Activated T-cell treated with anti-CD3 and anti-CD28 coated beads for 1 hour (primary cell): ENCODE measurements at places on chromosomes 5 and 9.

DNA sequence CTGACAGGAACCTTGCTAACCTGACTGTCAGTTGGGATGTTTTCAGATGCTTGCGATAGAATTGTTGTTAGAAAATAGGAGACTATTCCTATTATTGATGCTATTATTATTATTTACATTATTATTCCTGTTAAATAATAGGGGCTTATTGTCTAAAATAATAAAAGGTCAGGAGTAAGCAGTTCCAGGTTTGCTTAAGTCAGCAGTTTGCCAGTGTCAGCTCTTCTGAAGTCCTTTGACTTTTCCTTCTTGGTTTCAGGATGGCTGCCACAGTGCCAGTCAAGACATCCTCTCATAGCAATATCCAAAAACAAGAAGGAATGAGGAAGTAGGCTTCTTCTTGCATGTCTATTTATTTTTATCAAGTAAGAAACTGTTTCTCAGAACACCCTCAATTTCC lies 141.7 kb upstream of the MARCHF11 start:
- DNase-seq: no peak

DNA sequence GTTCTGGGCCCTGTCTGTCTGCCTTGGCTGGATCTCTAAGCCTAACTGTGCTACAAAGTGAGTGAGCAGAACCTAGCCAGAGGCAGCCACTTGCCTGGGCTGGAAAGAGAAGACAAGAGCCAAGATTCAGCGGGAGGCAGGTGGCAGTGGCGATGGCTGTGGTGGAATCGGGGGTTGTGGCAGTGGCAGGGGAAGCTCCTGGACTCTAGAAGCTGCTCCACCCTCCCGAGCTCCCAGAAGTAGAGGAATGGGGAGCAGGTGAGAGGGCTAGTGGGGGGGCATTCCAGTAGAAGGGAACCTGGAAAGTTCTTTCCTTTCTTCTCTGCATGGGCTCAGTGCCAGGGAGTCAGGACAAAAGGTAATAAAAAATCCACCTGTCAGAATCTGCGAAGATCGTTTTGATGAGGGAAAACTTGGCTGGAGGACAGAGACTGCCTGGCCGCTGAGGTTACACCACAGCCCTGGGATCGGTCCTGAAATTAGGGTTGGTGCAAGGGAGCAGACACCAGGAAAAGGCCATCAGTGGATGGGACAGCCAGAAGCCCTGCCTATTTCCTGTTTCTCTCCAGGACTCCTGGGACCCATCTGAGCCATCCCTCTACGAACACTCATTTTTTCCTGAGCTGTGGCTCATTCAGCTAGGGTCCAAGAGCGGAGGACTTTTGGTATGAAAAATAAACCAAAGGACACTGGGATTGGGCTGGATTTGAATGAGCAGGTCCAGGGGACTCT lies 1.6 kb downstream of the CRAT start:
- DNase-seq: no peak

GRCh38 chr5:74490814-74491213 lies 149.7 kb downstream of the ENC1 start:
- no peak for DNase-seq

DNA sequence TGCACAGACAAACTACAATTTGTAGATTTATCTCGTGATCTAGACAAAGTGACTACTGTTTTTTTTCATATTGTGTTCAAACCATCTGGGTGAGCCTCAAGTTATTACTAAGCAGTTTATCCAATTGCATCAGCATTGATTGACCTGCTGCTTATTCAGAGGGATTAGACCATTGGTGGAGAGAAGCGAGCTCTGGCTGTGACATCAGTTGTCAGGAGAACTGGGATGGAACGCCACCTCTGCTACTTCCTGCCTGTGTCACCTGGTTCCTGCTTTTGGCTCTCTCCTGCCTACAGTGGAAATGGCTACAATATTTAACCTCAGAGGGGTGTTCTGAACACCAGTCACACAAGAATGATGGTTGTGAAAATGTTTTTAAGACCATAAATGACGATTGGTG lies 12.1 kb downstream of the NR4A3 start:
- no peak for DNase-seq

GRCh38 chr9:22238809-22239684 lies 207.6 kb upstream of the DMRTA1 start:
- no peak for DNase-seq

DNA sequence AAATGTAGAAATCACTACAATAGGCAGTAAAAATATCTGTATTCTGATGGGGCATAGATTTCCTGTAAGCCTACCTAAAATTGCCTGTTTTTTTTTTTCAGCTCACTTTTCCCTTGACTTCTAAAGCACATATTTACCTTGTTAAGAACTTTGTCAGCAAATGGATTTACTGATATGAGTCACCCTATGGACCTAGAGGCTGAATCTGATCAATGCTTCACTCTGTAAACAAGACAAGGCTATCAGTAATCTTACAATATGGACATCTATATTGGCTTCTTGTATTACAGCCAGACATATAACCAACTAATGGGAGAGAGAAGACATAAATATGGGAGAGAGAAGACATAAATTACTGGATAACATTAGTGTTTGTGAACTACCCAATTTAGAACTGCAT lies 792.7 kb upstream of the CHD1 start:
- DNase-seq: no peak

- no peak for DNase-seq
Observed at GRCh38 chr5:33736510-33736909, 155.3 kb downstream of the ADAMTS12 start.

DNA sequence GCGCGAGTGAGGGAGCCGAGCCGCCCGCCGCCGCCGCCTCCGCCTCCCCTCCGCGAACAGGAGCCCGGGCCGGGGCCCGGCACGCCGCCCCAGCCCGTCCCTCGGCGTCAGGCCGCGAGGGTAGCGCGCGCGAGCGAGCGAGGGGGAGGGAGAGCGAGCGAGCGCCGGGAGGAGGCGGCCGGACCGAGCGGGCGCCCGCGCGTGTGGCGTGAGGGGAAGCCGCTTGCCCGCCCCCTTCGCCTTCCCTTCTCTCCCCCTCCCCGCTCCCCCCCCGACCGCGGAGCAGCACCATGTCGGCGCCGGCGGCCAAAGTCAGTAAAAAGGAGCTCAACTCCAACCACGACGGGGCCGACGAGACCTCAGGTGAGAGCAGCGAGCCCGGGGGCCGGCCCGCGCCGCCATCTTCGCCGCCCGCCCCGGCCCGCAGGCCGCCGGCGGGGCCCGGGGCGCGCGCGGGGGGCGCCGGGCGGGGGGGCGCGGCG lies 312 bp downstream of the SET start:
- peak; percentile 49 for DNase-seq

- no peak for DNase-seq
Observed at GRCh38 chr9:104774831-104775573, 11.1 kb downstream of the NIPSNAP3B start.

- DNase-seq: no peak
Observed at GRCh38 chr5:156922207-156922792, 40.7 kb downstream of the TIMD4 start.

DNA sequence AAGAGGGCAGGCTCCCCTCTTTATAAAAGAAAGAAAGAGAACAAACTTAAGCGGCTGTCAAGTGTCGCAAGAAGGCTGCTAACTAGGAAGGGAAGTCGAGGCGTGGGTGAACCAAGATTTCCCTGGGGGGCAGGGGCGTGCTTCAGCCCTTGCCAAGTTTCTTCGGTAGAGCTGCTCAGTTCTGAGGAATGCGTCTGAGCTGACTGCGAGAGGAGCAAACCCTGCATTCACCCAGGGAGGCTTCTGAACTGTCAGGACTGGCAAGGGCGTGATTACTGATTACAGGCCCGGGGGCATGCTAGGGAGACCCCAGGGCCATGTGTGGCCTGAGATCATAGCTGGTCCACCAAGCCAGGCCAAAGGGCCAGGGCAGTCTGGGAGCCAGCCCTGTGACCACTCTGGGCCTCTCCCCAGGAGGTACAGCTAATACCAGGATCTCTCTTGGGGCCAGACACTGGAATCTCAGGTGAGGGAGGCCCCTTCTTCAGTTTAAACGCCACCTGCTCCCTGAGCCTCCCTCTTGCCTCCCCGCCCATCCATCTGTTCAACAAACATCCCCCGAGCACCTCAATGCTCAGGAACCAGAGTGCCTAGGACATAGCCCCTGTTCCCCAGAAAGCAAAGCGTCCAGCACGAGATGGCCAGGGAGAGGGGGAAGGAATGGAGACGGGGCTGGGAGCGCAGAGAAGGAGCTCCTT lies 30.9 kb downstream of the SARDH start:
- no peak for DNase-seq
